ENCODE measurements at places on chromosomes 11 and 22.

DNA sequence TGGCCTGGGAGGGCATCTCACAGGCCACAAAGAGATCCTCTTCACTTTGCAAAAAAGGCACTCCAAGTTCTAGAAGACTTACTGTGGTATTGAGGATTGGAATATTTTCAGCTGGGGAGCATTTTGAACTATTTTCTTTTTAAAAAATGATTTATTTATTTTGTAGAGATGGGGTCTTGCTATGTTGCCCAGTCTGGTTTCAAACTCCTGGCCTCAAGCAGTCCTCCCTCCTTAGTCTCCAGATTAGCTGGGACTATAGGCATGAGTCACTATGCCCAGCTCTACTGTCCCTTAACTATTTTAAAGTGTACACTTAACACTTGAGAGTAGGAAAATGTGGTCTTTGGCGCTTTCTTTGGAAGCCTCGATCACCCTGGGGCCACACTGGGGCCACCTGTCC is 24.9 kb upstream of the DGCR8 start:
- no peak for DNase-seq

GRCh38 chr11:33461369-33462125 is 204.4 kb downstream of the HIPK3 start:
- DNase-seq, result no peak

DNA sequence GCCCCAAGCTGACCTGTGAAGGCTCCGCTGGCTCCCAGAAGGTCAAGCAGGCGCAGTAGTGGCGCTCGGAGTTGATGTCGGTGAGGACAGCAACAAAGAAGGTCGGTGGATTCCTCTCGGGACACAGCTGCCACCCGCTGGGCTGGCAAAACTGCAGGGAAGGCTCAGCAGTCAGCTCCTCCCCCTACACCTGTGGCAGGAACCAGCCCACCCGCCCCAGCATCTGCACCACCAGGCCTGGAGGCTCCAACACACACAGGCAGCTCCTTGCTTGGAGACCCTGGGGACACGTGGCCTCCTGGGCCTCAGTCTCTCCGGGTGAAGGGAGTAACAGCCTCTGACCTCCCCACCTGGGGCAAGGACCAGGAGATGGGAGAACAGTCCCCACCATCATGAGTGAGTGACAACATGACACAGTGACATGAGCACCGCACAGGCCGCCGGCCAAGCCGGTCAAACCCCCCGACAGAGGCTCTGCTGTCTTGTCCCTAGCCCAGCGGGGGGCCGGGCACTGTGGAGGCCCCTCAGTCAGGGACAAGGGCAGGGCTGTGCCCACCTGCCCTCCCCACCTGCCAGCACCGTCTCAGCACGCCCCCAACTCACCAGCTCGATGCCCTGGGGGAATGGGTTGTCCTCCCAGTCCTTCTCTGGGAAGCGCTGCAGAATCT is 6.9 kb downstream of the SBF1 start:
- DNase-seq, result no peak

DNA sequence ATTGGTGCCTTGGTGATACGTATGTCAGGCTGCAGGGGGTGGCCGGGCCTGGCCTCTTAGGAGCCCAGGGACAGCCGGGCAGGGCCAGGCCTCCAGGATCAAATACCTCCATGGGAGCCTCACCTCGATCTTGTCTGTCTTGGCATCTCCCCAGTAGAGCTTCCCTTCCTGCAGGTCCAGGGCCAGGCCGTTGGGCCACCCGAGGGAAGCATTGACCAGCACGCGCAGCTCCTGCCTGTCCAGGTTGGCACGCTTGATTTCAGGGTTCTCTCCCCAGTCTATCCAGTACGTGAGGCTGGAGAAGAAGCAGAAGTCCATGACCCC is 137.7 kb downstream of the CRYBB2 start:
- DNase-seq, result no peak

DNA sequence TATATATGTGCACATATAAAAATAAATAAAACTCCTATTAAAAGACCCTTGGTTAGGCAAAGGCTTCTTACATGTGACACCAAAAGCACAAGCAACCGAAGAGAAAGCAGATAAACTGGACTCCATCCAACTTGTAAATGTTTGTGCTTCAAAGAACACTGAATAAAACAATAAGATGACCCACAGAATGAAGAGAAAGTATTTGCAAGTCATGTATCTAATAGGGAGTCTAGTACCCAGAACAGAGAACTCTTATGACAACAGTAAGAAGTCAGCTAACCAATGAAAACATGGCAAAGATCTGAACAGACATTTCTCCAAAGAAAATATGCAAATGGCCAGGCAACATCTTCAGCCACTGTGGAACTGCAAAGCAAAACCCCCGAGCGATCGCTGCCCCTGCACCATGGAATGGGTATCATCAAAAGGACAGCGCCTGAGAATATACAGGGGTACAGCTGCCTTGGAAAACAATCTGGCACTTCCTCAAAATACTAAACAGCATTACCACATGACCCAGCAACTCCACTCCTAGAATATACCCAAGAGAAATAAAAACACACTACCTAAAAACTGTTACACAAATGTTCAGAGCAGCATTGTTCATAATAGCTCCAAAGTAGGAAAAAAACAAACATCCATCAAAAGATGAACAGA is 17.2 kb downstream of the BRD1 start:
- no peak for DNase-seq

Measured in stimulated activated CD8-positive, alpha-beta memory T cell treated with anti-CD3 and anti-CD28 coated beads, Interleukin-15, amount 100 ng/mL, for 24 hours (primary cell).